Activated CD4-positive, alpha-beta T cell treated with anti-CD3 and anti-CD28 coated beads, Interleukin-2, amount 50 U/mL, for 48 hours (primary cell): ENCODE measurements at places on chromosomes 2 and 18.
A peak's percentile ranks its signal among the peaks of the same experiment; 100 is the strongest.

- no peak for DNase-seq
Measured at GRCh38 chr18:11808001-11808855, 43.0 kb upstream of the CHMP1B start.

DNA sequence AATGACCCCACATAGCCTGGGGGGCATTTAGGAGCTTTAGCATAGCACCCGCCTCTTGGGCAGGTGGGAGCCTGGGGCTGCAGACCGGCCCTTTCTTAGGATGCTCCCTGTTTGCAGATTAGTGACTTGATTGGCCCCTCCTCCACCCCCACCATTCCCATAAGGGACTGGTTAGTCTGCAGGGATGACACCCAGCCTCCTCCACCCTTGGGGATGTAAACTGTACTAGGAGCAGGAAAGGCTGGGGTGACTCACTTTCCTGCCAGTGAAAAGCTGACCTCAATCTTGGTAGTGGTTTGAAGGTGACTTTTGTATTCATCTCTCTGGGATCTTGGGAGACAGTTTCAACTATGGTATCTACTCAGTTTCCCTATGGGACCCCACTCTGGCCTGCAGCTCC, 24.2 kb downstream of the CTIF start:
- DNase-seq = no peak

- DNase-seq = no peak
Measured at GRCh38 chr2:173968551-173968950, 3.4 kb upstream of the SP3 start.

DNA sequence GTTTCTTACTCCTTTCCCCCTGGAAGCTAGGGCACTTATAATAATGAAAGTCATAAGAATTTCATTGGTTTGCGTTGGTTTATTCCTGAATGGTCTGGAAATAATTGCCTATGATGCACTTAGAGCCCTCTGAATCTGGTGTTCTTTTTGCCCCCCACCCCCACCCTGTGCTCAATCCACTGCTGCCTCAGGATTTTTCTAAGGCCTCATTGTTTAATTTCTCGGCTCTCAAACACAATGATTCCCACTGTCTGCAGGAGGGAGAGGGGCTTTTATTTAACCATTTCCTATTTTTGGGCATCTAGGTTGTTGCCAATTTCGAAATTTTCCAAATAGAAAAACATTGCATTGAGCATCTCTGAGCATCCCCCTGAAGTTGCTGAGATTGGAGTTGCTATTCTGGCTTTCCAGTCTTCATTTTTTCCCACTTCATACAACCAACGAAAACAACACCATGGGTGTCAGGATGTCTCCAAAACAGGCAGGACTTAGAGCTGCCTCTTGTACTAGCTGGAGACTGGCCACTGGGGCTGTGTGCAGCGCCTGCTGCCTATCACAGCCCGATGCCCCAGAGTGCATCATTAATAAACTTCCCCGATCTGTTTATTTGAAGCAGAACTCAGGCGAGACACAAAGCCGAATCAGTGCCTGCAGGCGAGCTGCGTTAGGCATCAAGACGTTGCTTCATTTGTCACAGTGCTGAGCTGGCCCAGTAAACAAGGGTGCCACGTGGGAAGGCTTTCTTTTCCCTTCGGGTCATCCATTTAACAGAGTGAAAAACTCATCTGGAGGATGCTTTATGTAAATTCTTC, 1.8 kb upstream of the PCARE start:
- DNase-seq = no peak

GRCh38 chr2:155547571-155547970, 785.0 kb downstream of the NR4A2 start:
- no peak for DNase-seq

DNA sequence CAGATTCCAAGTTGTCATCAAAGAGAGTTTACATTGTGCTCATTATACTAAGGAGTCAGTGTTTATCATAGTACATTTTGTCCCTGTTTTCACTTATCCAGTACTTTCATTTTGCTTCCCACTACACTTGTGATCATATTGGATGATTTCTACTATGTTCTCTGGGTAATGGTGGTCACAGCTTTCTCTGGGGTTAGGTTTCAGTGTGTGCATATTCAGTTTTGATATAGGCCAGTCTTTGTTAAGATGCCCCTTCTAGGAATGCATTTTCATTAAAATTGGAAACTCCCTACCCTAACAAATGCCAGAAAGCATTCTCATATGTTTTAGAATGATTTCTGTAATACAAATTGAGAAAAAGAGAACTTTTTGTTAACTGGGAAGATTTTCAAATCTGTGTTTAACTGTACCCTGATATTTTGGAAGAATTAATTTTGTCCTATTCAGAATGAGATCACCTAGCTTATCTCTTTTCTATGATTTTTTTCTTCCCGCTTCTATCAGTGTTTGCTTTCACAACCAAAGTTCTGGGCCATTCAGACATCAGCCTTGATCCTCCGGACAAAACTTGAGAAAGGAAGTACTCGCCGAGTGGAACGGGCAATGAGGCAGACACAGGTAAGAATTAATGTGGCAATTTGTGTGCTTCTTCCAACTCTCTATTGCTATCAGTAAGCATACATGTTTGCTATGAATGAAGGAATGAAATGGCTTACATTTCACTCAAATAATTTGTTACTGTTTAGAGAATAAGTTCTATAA, 74.6 kb downstream of the TTC27 start:
- DNase-seq = no peak

DNA sequence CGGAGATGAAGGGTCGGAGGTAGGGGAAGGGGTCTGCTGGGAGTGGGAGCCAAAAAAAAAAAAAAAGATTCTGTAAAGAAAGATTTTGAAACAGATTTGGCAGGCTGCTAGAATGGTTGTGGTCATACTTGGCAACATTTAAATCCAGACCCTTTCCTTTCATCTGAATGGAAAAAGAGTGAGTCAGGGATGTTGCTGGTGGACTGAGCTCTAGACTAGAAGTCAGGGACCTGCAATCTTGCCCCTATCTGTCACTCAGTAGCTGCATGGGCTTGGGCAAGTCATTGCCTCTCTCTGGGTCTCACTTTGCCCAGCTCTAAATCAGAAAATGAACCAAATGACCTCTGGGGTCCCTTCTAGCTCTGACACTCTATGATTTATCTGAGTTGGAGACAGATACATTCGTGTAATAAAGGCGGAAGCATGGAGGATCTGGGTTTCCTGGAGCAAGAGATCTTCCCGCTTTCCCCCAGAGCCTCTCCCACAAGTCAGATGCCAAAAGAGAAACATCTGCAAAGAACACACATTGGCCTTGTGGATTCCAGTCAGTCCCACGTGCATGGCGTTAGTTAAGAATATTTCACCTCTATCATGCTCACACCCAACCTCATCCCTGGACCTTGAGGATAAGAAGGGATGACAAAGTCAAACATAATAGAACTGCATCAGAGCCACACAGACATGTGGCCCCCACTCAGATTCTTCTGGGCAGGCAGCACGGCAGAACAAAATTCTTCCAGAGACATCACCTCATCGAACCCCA, 58.5 kb downstream of the ADD2 start:
- no peak for DNase-seq

DNA sequence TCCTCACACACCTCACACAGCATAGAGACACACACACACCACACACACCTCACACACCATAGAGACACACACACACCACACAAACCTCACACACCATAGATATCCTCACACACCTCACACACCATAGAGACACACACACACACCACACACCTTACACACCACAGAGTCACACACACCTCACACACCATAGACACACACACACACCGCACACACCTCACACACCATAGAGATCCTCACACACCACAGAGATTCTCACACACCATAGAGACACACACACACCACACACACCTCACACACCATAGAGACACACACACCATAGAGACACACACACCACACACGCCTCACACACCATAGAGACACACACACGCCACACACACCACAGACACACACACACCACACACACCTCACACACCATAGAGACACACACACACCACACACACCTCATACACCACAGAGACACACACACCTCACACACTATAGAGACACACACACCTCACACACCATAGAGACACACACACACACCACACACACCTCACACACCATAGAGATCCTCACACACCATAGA, 270.6 kb downstream of the CYRIA start:
- no peak for DNase-seq

- DNase-seq = no peak
Measured at GRCh38 chr18:57898506-57899124, 95.5 kb upstream of the ATP8B1 start.

DNA sequence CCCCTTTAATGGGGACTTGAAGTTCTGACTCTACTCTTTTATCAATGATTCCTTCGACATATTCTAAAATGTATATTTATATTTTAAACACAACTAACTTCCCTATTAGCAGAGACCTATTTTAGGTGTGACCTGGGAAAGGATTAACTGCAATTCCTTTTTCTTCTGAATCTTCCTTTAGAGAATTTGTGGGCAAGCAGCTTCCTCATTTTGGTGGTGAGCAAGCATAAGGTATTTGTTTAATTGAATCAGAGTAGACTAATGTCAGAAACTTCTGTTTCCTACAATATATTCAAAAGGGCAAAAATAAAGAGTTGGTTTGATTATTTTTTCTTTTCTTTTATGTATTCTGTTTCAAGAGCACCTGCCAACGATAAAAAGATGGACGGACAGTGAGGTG, 237.0 kb downstream of the IKZF2 start:
- no peak for DNase-seq

DNA sequence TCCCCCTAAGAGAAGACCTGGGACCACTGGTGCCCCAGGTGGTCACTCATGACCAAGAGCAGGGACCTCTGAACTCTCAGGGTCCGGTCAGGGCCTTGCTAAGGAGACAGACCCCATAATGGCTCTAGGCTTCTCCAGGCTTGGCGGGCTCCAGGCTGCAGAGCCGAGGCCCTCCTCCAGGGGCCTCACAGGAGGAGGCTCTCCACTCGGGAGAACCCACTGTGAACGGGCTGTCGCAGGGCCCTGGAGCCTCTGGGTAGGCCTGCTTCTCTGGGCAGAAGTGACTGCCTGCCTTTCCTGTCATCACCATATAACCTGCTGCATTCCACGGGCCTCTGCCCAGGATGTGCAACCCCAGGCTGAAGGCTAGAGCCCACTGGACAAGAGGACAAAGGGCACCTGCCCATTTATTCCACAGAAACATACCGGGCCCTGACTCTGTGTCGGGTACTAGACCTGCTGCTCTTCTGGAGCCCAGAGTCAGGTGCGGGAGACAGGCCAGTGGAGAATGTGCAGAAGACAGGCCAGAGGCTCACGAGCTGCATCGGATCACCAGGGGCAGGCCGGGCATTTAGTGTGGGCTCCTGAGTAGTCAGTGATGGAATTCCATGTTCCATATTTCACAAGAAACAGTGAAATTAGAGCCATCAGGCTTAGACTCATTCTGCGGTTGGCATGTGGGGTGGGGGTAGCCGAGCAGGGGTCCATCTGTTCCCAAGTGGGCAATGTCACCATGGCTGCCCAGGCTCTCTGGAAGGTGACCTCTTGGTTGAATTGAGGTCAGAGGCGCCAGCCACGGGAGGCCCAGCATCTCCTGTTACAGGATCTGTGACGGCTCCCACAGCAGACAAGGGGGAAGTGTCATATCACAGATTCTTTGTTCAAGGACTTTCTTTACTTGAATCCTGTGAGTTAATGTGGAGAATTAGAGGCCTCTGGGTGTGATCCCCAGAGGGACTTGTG, 220.8 kb downstream of the SH3RF3 start:
- no peak for DNase-seq

DNA sequence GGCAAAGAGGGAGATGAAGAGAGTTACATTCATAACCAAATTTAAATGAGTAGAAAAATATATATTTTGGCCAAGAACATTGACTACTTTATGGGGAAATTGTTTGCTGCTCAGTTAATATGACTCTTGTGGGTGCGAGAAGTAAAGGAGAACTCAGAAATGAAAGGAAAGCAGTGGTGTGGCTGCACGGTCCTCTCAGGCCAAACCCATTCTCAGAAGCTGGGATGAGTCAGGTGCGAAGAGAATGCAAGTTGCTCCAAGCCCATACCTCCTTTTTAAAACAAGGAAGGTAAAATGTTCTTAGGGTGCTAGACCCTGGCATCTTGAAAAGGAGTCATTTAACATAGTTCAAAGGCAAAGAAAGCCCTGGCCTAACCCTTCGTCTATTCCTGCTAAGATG, 258.6 kb downstream of the RAD51AP2 start:
- no peak for DNase-seq

DNA sequence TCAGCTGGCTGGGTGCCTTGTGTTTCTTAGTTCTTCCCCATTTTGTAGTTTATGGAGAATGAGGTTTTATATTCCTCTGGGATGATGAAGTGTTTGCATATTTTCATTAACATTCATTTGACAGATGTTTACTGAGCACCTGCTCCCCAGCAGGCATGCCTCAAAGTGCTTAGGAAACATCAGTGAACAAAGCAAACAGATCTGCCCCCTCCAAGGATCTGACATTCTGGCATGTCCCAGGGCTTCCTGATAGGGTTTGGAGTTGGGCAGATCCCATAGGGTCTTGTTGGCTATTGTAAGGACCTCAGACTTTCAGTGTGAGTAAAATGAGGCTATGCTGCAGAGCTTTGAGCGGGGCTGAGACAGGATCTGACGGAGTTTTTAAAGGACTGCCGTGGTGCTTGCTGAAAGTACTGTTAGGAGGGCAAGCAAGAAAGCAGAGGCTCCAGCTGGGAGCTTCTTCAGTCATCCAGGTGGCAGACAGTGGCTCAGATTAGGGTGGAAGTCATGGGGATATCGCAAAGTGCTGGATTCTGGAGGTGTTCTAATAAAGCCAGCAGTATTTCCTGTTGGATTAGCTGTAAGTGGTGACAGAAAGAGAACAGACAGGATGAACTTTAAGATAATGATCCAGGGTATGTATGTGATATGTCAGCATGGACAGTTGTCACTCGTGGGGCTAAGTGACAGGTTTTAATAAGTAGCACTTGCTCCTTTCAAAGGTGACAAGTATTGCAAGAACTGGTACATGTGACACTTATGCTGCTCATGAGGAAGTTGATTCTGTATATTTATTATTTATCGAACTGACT, 11.3 kb upstream of the IAH1 start:
- no peak for DNase-seq

DNA sequence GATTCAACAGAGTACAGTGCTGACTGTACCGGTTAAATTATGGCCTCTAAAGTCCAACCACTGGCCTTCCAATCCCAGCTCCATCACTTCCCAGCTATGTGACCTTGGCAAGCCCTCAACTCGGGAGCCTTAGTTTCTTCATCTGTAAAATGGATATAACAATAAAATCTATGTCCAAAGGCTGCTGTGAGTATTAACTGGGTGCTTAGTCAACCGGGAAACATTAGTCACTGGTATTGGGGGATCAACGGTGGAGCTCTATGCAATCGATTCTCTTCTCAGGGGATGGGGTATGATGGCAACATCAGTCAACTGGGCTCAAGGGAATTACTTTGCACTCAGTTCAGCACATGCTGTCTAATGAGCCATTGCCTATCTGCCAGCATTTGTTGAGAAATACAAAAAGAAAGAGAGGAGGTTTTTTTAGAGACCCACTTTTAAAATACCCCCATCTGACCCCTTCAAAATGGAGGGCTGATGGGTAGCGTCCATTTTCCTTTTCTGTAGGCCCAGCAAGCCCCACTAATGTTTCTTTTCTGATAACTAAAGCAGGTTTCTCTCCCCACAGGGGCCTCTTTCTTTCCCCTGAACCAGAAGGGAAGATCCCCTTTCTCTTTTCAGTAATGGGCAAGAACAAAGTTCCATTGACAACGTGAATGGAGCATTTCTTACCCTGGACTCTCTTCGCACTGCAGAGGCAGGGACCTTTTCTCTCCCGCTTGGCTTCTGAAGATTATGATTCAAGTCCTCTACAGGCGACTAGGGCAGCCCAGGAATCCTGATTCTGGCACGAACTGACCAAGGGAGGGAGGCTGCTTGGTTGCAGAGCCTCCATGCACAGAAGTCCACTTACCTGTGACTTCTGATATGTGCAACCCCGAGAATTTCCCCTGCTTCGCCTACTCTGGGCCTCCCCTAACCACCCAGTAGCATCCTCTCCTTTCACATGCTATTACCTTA, 8.7 kb upstream of the AGFG1 start:
- DNase-seq = peak; percentile 50
